ENCODE measurements at places on chromosomes 3 and 15.

DNA sequence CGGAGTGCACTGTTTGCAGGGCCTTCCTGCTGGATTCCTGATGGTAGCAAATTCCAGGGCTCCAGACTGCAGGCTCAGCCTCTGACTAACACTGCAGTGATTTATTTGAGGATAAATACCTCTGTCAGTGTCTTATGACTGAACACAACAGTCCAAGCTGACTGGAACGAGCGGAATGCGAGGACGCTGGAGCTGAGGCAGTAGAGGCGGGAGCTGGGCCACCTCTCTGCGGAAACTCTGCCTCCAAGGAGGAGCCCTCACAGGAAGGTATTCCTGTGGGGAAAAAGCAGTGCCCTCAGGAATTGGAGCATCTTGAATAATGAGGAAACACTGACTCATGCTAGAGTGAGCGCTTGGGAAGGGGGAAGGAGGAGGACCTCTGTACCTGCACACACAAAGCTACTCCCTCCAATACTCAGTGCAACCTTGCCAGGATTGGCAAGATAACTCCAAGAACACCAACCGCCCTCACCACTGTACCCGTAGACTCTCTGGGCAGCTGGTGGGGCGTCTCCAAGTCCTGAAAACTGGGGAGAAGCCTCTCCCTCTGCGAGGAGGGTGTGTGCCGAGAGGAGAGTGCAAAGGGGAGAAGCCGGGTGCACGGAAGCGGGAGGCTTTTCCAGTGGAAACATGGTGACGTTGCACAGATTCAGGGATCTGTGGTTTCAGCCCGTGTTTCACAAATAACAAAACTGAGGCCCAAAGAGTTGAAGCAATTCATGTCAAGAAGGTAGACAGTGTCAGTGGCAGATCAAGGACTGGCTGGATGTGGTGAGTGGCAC, 43.0 kb downstream of the VGLL4 start:
- no peak for DNase-seq

GRCh38 chr3:150073513-150073912, 102.8 kb upstream of the PFN2 start:
- DNase-seq: no peak

GRCh38 chr15:57114070-57114469, 195.6 kb downstream of the TCF12 start:
- DNase-seq: no peak

DNA sequence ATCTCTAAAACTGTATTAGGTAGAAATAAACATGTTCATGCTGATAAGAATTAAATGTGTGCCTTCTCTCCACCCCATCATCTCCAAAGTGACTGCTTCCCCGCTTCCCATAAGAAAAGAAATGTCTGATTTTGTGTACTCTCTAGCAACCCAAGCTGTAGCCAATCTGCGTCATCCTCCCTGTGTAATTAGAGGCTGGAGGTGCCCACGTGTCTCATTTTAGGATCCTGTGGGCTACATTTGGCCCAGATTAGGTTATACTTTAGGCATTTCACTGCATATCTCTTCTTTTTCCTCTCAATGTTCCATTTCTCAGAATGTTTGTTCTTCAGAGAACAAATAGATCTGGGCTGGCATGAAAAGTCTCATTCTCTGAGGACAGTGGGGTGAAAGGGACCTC, 19.3 kb upstream of the ZNF148 start:
- no peak for DNase-seq

- no peak for DNase-seq
These were observed 1.1 kb downstream of the ZBTB47 start for GRCh38 chr3:42654331-42655201.

DNA sequence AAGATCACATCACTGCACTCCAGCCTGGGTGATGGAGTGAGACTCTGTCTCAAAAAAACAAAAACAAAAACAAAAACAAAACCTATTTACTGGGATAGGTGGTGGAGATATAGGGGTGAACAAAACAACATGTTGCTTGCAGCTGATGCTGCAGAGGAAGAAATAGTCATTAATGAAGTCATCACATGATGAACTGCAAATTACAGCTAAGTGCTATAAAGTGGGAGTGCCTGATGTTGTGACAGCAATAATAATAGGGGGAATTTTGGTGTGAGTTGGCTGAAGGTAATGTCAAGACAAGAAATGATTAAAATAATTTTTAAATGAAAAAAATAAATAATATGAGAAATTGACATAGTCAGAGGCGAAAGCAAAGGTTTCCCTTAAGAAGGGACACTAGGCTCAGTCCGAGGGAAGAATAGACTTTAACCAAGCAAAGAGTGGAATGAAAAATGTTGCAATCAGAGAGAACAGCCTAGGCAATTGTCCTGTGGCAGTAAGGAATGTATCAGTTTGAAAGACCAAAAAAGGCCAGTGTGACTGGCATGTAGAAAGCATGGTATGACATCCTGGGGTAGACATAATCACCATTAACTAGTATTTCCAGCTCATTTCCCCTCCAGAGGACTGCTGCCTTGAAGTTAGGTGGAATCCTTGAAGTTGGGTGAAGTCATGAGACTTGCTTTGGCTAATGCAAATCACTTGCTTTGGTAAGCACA, 14.7 kb upstream of the PIK3CB start:
- no peak for DNase-seq

DNA sequence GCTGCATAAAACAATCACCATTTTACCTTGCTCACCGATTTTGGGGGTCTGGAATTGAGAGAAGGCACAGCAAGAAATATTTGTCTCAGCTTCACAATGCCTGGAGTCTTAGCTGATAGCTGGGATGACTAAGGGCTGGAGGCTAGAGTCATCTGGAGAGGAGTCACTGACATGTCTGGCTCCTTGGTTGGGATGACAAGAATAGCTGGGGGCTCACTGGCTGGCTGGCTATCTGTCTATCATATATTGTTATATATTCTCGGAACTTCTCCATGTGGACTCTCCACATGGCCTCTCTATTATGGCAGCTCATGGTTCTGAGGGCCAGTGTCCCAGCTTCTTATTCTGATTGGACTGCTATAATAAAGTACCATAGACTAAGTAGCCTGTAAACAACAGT, 20.0 kb upstream of the TRIM71 start:
- DNase-seq: no peak

DNA sequence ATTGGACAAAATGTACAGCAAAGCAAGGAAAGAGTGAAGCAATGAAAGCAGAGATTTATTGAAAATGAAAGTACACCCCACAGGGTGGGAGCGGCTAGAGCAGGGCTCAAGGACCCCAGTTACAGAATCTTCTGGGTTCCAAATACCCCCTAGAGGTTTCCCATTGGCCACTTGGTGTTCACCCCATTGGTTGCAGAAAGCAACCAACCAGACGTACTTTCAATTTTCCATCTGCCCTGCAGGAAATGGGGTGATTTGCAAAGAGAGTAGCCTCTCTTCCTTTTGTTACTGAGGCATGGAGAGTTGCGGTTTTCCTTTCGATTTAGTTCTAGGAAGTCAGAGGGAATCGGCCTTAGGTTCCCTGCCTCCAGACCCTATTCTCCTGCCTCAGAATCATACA, 2.4 kb downstream of the PML start:
- no peak for DNase-seq

Data from stimulated activated CD8-positive, alpha-beta memory T cell treated with anti-CD3 and anti-CD28 coated beads, Interleukin-15, amount 100 ng/mL, for 4 hours (primary cell).